ENCODE measurements at places on chromosomes 11 and 22. TPM values are rescaled to one million over a fixed set of nuclear protein-coding genes. Genes with fewer than 3 reads are reported as not detected.

OR10A6 gene
- not detected for total RNA-seq

SYT7 gene
- 23.2 TPM for total RNA-seq

DNA sequence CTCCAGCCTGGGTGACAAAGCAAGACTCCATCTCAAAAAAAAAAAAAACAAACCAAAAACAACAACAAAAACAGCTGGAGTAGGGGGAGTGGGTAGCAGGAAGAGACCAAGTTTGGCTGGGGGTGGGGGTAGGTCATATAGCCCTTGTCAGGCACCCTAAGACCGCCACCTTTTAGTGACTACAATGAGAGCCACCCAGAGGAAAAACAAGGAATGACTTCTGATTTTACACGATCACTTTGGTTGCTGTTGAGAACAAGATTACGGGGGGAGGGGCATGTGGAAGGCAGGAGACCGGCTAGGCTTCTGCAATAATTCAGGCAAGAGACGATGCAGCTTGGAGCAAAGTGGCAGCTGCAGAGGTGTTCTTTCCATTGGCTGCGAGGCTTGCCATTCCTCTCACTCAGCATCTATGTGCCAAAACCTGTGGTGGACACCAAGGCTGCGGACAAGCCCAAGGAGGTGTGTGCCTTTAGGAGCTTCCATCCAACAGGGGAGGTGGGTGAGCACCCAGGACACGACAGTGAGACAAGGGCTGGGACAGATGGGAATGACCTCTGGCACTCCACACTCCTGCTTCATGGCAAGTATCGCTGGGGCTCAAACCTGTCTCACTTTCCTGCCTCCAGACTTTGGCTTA lies 1.7 kb downstream of the RPS19BP1 start:
- DNase-seq: peak; percentile 57

GRCh38 chr11:61160487-61161189 lies 588 bp downstream of the VPS37C start:
- peak; percentile 25 for DNase-seq
